ENCODE measurements at places on chromosomes 3 and 15. TPM values are rescaled to one million over a fixed set of nuclear protein-coding genes. Genes with fewer than 3 reads are reported as not detected.

The C3orf85 gene
- total RNA-seq, result not detected

The ZMYND10 gene
- 5.7 TPM for total RNA-seq

The STAC gene
- 13.7 TPM for total RNA-seq

The CLK3 gene
- 142 TPM for total RNA-seq

The C3orf49 gene
- total RNA-seq, result not detected

The TERC gene
- 215 TPM for total RNA-seq

The SPTSSB gene
- total RNA-seq, result 4.1 TPM

The ZSCAN29 gene
- 59.3 TPM for total RNA-seq

The DUOXA2 gene
- not detected for total RNA-seq

The CX3CR1 gene
- 1.8 TPM for total RNA-seq

The CHAC1 gene
- total RNA-seq, result 2.5 TPM

The TRH gene
- total RNA-seq, result 14.0 TPM
